HTR-8/SVneo (cell line): ENCODE measurements at places on chromosomes 5 and 9.
A peak's percentile ranks its signal among the peaks of the same experiment; 100 is the strongest.

DNA sequence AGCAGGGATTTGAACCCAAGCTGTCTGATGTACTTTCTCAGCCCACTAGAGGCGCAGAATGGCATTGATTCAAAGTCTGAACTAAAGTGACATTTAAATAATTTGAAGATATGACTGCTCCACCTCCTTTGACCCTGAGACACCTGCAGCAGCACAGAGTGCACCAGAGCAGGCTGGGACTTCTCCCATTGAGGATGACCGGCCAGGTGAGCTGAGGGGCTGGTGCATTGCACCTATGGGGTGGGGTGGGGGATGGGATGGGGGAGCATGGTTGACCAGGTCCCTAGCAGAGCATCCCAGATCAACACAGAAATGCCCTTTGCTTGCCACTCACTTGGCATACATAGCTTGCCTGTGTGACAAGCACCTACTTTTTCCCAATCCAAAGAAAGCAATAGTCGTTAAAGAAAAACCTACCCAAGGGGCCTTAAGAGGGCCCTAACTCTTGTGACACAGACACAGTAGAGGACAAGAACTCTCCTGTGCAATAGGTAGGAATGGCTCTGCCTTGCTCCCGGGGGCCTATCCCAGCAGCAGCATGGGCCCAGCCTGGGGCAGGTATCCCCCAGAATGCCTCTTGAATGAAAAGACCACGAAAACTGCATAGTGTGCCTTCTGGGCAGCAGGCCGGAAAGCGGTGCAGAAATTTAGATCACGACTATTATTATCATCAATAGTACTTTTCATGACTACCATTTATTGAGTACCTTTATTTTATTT, 6.5 kb downstream of the SH3PXD2B start:
- DNase-seq, result no peak

DNA sequence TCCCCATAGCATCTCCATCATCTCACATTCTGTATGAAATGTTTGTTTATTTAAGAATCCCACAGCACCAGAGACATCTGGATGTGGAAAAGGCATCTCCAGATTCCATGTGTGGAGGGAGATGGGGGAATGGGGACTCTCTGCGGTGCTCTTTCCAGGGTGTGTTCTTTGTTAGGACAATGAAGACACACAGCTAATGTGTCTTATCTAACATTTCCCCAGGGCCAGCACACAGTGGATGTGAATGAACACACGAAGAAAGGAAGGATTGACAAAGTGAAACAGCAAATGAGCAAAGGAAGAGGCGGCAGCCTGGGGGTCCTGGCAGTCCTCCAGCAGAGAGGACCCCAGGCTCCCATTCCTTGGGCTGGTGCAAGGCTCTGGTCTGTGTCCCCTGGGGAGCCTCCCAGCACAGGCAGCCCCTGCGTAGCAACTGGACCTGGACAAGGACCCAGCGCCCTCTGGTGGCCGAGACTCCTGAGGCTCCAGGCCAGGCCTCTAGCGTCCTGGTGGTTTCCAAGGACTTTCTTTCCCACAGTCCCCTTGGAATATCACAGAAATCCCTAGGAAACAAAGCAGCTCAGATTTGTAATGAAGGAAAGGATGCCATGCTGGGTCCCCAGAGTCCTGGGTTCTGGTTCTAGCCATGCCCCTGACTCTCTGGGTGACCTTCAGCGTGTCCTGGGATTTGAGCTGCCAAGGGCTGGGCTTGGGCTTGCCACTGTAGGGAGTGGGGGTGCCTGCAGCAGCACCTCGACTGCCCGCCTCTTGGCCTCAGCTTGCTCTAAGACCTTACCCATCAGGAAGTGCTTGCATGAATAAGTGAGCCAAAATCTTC, 3.5 kb upstream of the PDLIM7 start:
- DNase-seq, result peak; percentile 87

DNA sequence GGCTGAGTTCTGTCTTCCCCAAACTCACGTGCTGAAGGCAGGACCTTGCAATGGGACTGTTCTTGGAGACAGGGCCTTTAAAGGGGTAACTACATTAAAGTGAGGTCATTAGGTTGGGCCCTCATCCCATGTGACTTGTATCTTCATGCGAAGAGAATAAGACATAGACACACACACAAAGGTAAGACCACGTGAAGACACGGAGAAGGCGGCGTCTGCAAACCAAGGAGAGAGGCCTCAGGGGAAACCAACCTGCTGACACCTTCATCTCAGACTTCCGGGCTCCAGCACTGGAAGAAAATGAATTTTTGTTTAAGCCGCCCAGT, 50.7 kb upstream of the KCNMB1 start:
- DNase-seq, result no peak

DNA sequence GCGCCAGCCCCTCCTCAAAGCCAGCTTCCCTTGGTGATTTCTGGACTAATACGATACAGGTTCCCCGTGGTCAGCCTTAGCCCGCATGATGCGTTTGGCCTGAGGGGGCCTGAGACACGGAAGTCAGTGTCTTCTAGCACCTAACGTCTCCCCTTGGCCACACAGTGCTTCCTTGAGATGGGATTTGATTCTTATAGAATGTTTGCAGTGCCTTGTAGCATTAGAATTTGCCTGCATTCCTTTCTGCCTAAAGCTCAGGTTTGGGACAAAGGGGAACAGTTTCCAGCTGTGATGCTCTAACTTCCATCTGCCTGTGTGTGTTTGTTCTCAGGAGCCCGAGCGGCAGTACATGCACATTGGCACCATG, 34.4 kb downstream of the CFAP90 start:
- no peak for DNase-seq

- no peak for DNase-seq
Observed at GRCh38 chr9:5626727-5627634, 1.9 kb upstream of the RIC1 start.

GRCh38 chr5:138946241-138946623, 71.1 kb upstream of the LRRTM2 start:
- DNase-seq, result no peak

GRCh38 chr9:110065532-110065931, 142.4 kb downstream of the C9orf152 start:
- DNase-seq, result no peak
